AML-193 (cell line): ENCODE measurements at places on chromosomes 16 and 17.
A peak's percentile ranks its signal among the peaks of the same experiment; 100 is the strongest.

DNA sequence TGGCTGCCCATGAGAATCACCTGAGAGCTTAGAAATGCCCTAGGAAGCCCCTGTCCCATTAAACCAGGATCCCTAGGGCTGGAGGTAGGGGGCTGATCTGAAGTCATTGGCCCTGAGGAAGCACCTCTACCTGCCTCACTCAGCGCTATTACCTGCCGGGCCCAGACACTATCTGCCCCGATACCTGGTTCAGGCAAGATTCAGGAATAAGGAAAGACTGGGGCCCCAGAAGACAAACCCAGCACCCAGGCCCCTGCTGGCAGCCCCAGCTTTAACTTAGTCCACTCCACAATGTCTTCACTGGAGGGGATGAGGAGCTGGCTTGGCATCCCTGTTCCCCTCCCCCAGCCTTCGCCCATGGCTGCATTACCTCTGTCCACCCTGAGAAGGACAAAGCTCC, 126.3 kb downstream of the GAS7 start:
- no peak for DNase-seq

DNA sequence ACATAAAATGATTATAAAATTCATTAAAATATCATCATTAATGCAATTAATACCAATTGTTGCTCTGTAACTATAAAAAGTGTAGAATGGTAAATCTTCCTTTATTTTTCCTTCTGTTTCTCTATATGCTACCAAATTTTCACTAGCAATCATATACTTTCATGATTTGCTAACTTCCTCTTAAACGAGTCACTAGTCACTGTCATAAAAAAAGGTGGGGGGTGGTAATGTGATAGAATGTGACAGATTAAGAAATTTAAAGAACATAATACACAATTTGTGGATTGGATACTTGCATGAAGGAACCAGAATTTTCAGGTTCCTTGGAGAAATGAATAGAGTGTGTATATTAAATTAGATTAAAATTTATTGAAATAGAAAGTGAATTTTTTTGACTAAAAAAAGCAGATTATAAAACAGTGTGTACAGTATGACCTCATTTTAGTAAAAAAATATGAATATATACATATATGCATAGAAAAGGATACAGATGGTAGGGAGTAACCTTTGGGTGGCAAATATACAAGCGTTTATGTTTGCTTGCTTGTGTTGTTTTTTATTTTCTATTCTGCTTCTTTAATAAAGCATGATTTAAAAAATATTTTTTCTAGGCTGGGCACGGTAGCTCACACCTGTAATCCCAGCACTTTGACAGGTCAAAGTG, 56.7 kb upstream of the C17orf78 start:
- DNase-seq, result peak; percentile 72

- no peak for DNase-seq
These were observed 2.2 kb downstream of the RNF213 start for GRCh38 chr17:80262775-80263244.

- DNase-seq, result no peak
These were observed 89.5 kb downstream of the VAT1L start for GRCh38 chr16:77877712-77878347.

DNA sequence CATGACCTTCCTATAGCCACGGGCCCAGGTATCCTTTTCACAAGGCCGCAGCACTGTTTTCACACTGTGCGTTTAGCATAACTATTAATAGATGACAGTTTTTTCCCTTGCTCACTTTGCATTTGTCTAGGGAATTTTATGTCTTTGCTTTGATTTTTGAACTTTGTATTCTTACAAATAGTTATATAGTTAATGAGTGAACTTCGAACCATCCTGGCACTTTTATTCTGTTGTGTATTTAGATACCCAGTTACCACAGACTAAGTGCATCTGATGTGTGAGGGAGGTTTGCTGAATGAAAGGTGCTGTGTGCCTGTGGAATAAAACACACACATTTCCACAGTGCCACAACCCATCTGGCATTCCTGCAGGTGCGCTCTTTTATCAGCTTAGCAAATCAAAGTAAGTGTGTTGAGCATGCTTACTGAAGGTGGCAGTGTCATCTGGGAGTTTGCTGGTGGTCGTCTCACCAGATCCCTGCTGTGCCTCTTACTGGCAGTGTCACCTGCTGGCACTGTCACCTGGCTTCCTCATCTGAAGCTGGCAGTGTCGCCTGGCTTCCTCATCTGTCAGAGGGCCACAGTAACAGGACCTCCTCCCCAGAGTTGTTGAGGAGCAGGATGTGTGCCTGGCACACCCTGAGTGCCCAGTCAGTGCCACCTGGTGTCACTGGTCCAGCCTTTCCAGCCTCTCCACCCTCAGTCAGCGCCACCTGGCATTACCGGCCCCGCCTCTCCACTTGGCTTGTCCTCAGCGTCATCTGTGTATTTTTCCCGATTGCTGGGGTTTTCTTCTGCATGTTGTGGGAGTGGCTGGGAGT, 37.6 kb downstream of the USP10 start:
- DNase-seq, result no peak

GRCh38 chr16:66440271-66440802, 13.2 kb downstream of the BEAN1 start:
- DNase-seq, result no peak

- no peak for DNase-seq
These were observed 46.3 kb upstream of the ICAM2 start for GRCh38 chr17:64066716-64067115.

- DNase-seq, result peak; percentile 93
These were observed at the start of gene KANSL1 for GRCh38 chr17:46193151-46193625. Gene KANSL1 (minus strand): TSS chr17:46193429. CDS start chr17:46172143, 21,286 bp downstream.

DNA sequence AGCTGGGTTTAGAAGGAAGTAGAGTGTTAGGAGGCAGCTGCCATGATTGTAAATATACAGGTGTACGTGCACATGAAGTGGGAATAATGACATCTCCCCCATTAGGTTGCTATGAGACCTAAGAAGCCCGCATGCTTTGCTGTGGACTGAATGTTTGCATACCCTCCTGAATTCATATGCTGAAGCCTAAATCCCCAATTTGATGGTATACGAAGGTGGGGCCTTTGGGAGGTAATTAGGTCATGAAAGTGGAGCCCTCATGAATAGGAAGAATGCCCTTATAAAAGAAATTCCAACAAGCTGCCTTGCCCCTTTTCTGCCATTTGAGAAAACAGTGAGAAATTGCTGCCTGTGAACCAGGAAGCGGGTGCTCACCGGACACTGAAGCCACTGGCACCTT, 44.0 kb downstream of the CCDC182 start:
- DNase-seq, result no peak

- DNase-seq, result peak; percentile 58
These were observed 48.8 kb upstream of the SIAH1 start for GRCh38 chr16:48433850-48434530.

DNA sequence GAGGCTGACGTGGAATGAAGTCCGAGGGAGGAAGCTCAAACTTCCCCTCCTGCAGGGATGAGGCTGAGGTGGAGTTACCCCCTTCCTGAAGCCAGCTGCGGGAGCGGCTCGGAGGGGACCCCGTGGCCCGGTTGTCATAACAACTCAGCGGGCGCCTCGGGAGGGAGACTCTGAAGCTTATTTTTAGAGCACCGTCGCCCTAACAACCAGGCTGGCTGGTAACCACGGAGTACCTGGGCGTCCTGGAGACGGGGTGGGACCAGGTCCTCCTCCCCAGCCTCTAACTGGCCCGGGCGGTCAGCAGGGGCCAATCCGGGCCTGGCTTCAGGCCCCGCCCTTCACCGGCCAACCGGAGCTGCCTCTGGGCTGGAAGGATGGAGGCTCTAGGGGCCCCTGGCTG, 27.7 kb downstream of the NECAB2 start:
- no peak for DNase-seq

GRCh38 chr17:20122254-20122879, 113.2 kb downstream of the SPECC1 start:
- no peak for DNase-seq

GRCh38 chr17:78375401-78376151, 2.9 kb upstream of the PGS1 start:
- peak; percentile 40 for DNase-seq

GRCh38 chr16:86934581-86935375, 356.4 kb downstream of the FOXL1 start:
- DNase-seq, result no peak

DNA sequence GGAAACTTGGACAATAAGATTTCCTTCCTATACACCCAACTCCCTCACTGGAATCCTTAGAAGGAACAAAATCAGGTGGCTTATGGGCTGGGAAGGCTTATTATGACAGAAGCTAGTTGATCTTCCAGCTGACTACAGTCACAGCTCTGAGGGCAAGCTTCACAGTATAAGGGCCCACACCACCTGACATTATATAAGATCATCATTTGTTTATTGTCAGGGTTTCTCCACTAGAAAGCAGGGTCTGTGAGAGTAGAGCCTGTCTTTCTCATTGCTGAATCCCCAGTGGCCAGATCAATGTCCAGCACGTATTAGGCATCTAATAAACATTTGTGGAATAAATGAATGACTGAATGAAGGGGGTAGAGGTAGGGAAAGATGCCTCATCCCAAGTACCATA, 57.8 kb upstream of the PHOSPHO1 start:
- DNase-seq, result no peak

- DNase-seq, result no peak
These were observed 4.1 kb upstream of the CD2BP2 start for GRCh38 chr16:30358990-30359870.

GRCh38 chr16:82183004-82183397, 13.0 kb upstream of the MPHOSPH6 start:
- peak; percentile 50 for DNase-seq

DNA sequence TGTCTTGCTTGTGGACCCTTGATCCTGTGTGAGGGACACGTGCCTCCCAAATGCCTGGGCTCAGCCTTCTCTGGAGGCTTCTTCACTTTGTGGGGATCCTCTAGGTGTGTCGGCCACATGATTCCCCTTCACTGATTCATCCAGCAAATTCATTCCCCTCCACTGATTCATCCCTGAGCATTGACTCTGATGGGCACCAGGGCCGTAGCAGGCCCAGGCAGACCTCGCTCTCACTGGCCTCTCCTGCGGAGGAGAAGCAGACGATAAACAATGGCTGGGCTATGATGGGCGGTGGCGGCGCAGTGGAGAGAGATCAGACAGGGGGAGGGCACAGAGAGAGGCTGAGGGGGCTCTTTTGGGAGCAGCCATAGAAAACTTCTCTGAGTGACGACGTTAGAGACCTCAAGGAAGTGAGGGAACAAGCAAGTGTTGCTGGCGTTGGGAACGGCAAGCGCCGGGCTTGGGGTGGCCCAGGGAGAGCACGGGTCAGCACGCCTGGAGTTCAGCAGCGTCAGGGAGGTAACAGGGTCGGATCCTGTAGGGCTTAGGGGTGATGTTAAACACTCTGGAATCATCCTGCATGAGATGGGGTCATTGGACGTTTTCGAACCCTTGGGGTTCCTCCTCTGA, 17.5 kb upstream of the RPTOR start:
- no peak for DNase-seq

- no peak for DNase-seq
These were observed 103.8 kb downstream of the ANKFN1 start for GRCh38 chr17:56257075-56257474.

DNA sequence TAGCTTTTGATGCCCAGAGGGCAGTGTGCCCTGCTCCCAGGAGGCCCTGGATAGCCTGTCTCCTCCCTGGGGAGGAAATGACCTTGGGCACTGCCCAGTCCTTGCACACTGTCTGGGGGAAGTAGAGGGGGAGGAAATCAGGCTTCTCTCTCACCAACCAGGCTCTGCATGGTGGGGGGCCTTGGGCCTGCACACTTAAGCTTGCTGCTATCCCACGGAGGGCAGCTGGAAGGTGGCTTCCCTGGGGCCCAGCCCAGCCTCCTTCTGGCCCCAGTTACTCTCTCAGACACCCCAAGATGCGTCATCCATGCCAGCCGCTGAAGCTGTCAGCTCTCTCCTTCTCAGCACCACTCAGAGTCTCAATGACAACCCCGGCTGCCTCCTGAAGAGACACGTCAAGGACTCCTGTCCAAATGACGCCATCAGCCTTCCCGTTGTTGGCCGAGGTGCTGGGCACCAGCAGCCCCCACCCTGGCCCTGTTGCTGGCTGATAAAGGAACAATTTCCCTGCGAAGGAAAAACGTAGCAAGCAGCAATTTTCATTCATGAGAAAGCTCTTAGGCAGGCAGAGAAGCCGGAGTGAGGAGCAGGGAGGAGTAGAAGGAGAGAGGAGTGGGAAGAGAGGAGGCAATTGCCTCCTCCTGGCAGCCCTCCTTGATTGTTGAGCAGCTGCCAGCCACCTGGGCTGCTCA, 95.5 kb downstream of the SDK2 start:
- DNase-seq, result no peak

DNA sequence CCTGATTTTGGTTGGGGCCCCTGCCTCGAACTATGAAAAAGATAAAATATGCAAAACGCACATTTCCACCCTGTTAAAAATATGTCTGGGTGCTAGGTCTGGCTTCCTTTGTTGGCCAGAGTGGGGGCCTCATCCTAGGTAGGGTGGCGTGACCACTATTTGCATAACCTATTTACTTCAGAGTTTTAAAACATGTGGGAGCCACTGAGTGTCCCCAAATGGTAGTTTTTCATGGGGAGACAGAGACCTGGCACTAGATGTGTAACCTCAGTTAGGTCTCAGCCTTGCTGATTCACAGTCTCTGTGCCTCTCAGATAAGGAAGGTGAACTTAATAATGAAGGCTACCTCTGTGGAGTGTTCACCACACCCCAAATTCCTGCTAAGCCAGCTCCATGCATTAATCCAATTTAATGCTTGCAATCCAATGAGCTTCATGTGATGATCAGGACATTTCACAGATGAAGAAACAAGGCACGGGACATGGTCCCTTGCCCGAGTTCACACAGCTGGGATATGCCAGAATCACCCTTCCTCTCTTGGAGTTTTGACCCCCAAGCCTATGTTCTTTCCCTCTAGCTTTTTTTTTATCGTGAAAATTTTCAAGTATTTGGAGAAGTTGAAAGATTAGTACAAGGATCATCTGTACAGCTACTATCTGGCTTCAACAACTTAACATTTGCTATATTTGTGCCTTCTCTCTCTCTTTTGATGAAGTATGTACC, 103.4 kb downstream of the IRF8 start:
- no peak for DNase-seq
